ENCODE measurements at places on chromosomes 12 and 14.
A peak's percentile ranks its signal among the peaks of the same experiment; 100 is the strongest.

DNA sequence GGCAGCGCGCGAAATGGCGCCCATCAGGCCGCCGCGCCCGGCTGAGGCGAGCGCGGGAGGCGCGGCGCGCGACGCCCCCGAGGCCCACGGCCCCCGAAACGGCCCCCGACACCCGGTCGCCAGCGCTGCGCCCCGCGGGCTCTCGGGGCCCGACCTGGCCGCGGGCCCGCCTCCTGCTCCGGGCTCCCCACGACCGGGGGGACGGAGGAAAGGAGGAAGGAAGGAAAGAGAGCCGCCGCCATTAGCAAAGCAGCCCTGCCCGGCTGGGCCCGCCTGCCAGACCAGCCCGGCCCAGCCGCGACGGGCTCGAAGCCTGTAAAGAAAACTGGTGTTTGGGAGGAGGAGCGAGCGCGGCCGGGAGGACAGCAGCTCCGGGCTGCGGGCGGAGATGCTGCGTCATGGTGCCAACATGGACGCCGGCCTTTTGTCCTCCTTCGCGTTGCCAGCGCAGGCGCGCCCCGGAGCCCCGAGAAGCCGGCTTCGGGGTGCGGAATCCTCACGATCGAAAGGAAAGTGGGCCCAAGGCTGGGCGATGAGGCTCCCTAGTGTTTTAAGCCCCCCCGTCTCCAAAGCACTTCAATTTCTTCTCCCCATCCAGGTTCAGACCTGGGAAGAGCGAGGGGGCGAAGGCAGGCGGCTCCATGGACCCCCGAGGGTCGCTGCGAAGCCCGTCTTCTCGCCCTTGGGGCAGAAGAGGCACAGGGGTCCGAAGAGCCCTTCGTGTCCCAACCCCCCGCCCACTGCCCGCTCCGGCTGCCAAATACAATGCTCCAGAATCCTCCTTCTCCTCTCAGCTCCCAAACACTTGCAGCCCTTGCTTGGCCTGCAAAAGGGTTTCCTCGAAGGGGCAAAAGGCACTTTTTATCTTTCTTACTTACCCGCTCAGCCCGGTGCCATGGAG, 2.9 kb upstream of the SETD1B start:
- DNase-seq: peak; percentile 71

GRCh38 chr12:19263672-19264071, 134.1 kb downstream of the PLEKHA5 start:
- no peak for DNase-seq

DNA sequence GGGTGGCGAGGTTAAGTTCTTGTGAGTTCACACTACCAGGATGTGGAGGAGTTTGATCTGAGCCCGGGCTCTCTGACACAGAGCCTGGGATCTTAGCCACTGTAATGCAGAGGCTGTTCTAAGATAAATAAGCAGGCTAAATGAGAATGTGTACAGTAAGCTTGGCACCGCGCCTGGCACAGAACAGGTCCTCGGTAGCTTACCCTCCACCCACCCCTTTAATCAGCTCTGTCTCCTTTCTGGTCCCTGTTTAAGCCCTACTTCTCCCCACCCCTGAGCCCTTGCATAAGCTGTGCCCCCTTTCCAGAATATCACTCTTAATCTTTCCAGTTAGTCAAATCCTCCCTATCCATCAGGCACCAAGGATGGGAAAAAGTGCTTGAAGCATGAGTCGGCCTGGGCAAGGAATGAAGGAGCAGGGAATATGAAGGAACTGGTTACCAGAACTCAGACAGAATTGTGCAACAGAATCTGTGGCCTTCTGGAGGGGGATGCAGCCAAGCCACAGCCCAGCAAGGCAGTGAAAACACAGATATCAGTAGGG, 32.8 kb upstream of the CMKLR1 start:
- no peak for DNase-seq

- DNase-seq: no peak
Measured at GRCh38 chr14:61153914-61154545, 127.1 kb downstream of the TMEM30B start.

DNA sequence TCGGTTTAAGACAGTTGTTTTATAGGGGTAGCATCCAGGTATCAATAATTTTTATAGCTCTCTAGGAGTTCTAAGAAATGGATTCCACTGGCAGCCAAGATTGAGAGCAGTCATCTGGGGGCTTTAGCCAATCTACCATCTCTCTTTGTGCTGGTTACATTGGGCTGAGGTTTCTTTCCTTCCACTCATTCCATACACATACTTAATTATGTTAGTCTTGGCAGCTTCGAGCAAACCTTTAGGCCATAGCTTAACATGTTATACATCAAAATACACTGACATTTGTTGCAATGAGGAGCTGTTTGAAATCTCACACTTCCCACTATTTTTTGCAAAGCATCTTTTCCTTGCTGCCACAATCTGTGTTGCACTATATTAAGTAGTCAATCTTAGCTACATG, 63.1 kb downstream of the ARMH4 start:
- DNase-seq: no peak

- no peak for DNase-seq
Measured at GRCh38 chr12:24200010-24200409, 250.5 kb upstream of the SOX5 start.

DNA sequence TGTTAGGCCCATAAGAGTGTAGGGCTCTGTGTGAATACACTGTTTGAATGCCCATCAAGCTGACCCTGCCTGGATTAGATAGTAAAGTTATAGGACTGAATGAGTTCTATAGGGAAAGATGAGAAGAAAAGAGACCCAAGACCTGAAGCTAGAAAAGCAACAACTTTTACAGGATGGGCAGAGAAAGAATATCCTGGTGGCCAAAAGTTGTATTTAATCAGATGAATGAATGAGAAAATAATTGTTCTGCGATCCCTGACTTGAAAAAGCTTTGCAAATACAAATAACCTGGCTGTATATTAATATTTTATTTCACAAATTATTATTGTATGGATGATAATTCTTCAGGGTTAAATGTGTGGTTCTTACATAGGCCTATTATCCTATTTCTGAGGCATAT, 2.8 kb upstream of the ANO6 start:
- DNase-seq: no peak

DNA sequence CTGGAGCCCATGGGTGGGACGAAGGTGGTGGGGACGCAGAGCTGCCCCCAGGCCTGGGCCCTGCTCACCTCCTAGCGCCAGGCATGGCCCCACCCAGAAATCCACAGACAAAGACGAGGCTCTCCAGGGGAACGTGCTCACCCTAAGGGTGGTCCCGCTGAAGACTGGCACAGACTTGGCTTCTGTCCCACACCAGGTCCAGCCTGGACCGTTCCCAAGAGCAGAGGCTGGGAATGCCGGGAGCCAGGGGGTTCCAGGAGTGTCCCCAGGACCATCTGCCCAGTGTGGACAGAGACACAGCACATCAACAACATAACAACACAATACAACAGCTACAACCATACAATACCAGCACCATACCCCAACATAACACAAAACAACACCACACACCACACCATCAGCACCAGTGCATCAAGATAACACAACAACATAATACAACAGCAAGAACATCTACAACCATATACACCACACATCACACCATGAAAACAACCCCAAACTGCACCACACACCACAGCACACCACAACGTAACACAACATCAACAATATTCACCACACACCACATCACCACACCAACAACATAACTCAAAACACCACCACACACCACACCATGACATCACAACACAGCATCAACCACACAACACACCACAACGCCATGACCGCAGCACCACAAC, 329.6 kb downstream of the ADGRD1 start:
- DNase-seq: no peak

DNA sequence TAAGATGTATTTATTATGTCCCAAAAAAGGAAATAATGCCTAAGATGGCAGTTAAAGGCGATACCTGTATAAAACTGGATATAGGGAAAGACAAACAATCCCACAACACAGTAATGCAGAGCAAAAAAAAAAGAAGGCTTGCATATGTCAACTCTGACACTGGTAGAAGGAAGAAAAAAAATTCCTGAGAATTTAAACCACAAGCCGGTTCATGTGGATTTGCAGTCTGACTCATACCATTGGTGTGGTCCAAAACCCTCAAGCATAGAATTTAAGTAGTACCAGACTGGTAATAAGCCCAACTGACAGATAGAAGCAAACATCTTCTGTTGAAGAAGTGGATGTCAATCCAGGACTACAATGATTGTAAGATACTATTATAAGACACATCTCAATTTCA, 7.2 kb downstream of the DNAI7 start:
- no peak for DNase-seq

DNA sequence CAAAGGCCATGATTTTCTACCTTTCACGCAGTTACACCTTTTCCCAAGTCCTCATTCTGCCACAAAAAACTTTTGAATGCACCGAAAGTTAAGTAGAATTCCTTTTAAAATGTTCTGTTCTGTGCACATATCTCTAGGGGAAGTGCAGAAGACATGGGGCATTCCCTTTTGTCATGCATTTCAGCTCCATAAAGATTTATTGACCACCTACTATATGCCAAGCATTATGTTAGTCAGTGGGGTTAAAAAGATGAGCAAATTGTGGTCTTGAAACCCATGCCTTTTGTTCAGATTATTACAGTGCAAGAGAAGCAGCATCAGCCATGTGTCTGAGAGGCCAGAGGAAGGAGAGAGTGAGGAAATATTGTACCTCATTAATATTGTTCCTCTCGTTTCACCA, 338.5 kb downstream of the RGS6 start:
- DNase-seq: no peak

GRCh38 chr14:88049936-88050335, 45.0 kb downstream of the GPR65 start:
- no peak for DNase-seq

- DNase-seq: no peak
Measured at GRCh38 chr14:101105045-101105444, 201.5 kb upstream of the RTL1 start.

- DNase-seq: no peak
Measured at GRCh38 chr14:31582286-31582691, 21.1 kb downstream of the NUBPL start.

- DNase-seq: no peak
Measured at GRCh38 chr12:93002293-93003054, 73.4 kb upstream of the EEA1 start.

GRCh38 chr12:252636-253035, 10.0 kb downstream of the SLC6A13 start:
- no peak for DNase-seq

DNA sequence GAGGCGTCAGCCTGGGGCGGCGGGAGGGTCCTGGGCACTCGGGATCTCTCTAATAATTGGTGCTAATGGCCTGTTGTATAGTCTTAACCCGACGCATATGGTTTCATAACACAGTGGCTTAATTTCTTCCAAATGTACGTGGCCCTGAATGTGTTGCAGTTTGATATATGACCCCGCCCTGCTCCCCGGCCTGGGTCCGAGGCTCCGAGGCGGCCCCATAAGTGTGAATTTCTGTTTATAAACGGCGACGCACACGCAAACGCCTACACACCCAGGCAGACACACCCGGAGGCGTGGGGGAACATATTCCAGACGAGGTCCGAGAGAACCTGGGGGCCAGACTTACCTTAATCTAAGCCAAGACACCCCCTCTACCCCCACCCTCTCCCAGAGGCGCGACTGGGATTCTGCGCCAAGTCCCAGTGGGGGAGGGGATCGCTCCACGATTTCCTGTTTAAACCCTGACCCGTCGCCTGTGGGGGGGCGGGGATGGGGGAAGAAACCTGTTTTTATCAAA, 9.7 kb upstream of the HOXC6 start:
- DNase-seq: no peak

GRCh38 chr14:61585598-61586543, 109.4 kb upstream of the HIF1A start:
- DNase-seq: no peak

- no peak for DNase-seq
Measured at GRCh38 chr12:12645485-12645884, 33.8 kb downstream of the CREBL2 start.

DNA sequence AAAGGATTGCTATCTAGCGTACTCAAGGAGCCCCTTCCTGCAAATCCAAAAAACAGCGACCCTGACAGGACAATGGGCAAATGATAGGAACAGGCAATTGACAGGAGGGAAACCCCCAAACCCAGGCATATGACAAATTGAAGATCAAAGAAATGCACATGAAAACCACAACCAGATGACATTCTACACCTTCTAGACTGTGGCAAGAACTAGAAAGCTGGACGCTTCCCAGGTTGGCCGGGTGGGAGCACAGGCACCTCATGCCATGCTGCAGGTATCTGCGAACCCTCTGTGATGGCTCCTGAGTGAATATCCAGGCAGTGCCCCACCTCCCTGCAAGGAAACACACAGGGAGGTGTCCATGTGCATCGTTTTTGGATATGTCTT, 37.1 kb downstream of the CMKLR1 start:
- DNase-seq: no peak

DNA sequence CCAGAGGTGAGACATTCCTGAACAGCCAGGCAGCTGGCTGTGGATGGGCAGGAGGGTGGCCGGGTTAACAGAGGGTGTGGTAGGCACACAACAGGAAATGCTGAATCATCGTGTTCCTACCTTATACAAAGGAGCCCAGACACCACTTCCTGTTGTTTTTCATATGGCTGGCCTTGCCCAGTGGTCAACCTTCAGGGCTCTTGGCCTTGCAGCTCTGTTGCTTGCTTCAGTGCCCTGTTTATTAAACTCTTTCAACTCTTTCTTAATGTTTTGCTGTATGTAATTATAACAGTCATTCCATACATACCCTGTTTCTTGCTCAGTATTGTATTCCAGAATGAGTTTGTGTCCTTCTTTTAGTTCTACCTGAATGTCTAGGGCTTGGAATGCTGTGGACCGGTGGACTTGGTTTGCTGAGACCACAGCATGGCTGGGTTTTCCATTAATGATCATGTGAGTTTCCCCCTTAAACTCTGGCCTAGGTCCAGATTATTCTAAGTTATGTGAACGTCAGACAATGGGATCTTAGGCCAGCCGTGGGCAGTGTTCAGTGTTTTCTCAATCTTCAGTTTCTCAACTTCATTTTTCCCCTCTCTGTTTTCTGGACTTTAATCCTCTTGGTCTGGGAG, 11.9 kb downstream of the CFAP54 start:
- DNase-seq: no peak

GRCh38 chr12:2688381-2688931, 106.3 kb upstream of the FKBP4 start:
- DNase-seq: no peak

DNA sequence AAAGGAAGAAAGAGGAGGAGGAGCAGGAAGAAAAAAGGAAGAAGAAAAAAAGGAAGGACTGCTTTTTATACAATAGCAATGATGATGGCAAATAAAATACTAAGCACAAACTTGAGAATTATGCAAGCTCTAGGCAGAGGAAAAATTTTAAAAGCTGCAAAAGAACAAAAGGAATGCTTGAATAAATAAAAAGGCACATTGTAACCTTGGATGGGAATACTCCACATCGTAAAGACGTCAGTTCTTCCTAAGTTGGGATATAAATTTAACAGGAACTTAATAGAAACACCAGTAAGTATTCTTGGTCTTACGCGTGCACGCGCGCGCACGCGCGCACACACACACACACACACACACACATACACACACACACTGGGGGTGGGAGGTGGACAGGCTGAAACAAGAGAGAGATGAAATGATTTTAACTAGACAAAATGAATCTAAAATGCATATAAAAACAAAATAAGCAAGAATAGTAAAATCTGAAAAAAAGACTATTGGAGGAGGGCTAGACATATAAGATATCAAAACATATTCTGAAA, 43.0 kb downstream of the SERPINA3 start:
- DNase-seq: no peak
